ENCODE measurements at places on chromosomes 5 and 9. TPM values are rescaled to one million over a fixed set of nuclear protein-coding genes. Genes with fewer than 3 reads are reported as not detected.

DNA sequence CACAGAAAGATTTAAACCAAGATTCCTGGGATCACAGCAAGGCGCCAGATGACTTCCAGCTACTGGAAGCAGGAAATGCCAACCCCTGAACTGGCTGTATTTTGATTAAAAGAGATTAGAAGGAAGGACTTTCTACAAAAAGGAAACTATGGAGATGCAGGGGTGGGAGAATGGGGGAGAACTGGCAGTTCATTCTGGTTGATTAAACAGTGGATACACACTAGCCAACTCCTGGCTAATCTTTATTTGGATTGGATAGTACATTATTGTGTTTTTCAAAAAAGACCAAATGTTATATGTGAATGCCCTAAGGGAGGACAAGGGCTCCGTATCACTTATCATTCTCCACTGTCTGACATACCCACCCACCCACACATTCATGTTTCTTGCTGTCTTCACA lies 93.2 kb downstream of the CDO1 start:
- no peak for DNase-seq

DNA sequence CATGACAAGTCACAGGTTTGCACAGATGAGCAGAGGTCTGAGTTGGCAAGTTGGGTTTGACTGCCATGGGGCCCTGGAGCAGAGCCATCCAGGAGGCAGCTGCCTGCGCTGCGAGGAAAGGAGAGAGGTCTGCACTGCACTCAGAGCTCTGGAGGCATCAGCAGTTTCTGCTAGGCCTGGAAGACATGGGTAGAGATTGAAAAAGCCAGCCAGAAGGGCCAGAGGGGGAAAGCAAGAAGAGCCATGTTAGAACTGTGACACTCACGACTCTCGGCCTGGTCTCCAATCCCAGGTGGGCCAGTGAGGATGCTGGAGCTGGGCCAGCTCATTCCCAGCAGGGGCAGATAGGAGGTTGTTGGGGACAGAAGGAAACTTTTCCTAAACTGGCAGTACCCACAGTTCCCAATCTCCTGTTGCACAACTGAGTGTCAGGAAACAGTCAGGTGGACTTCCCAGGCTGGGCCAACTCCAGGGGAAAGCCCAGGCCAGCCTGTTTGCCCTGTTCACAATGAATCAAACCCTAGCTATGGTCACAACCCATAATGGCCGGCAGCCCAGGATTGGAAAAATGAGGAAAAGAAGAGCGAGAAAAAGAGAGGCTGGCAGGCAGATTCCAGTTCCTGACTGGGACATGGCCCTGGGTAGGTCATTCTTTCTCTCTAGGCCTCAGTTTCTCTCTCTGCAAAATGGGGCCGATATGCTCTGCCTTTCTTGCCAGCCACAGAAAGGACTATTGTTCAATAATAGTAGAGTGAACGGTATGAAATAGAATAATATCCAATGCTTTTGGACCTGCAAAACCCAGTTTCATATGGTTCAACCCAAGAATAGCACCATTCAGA lies 7.8 kb upstream of the ORM1 start:
- DNase-seq, result no peak

DNA sequence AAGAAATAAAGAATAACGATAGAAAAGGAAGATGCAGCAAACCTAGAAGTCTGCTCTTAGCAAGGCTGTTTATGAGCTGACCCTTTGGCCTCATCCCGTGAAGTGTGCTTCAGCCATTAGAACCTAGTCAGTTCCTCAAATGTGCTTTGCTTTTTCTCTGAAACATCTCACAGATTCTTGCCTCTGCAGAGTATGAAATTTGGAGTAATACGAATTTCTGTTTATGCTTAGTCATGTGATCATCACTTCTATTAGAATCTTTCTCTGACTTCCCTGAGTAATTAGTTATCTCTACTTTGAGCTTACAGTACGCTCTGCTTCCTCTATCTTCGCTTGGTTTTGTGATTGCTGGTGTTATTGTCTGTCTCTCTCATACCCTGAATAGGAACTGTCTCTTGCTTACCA lies 11.3 kb downstream of the CYSTM1 start:
- DNase-seq, result no peak

Gene FCN2
- not detected for total RNA-seq

Gene FOXD1
- 0.40 TPM for total RNA-seq

Gene CREB3
- 16.5 TPM for total RNA-seq

DNA sequence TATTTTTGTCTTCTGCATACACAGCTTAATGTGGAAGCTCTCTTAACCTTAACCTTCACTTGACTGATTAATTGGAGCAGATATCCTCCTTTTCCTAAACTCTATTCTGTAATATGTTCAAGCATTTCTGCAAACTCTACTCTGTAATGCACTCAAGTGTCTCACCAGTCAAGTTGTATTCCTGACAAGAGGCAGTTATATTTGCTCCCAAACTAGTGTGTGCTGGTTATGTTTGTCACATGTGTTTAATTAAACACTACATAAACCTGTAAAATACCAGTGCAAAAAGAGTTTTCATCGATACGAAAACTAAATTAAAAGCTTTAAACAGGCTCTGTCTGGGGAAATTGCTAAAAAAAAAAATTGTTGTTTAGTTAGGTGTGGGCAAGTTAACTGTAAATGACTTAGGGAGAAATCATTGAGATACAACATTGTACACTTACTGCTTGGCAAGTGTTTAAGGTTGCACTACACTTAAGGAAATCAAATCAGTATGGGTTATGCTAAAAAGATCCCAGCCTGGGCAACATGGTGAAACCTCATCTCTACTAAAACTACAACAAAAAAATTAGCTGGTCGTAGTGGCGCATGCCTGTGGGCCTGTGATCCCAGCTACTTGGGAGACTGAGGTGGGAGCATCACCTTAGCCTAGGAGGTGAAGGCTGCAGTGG lies 6.7 kb downstream of the FAF2 start:
- DNase-seq, result no peak

GRCh38 chr9:93200449-93200742 lies 16.5 kb downstream of the WNK2 start:
- DNase-seq, result no peak

Gene LURAP1L
- not detected for total RNA-seq

Gene TAF1L
- 0.02 TPM for total RNA-seq

Gene PARP8
- 0.31 TPM for total RNA-seq

Gene PCDHGA6
- total RNA-seq, result 0.11 TPM

- DNase-seq, result peak; percentile 18
Observed at GRCh38 chr9:70924895-70925547, 196.4 kb downstream of the TRPM3 start.

Gene FUT7
- total RNA-seq, result not detected

- no peak for DNase-seq
Observed at GRCh38 chr5:88374391-88374790, 105.7 kb upstream of the TMEM161B start.

Gene TEX48
- total RNA-seq, result not detected

DNA sequence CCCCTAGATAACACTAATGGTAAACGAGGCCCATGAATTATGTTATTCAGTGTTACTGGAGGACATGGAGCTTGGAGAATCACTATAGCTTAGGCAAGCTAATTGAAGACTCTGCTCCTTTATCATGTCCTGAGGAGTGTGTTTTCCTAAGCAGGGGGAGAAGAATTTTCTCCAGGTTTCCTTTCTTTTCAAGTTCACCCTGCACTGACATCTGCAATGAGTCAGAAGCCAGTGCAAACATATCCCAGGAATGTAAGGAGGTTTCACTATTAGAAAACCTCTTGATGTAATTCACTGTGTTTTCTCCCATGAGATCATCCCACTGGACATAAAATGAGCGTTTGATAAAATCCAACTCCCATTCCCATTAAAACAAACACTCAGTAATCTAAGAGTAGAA lies 75.6 kb downstream of the DMRT2 start:
- no peak for DNase-seq

- no peak for DNase-seq
Observed at GRCh38 chr5:56656846-56657726, 158.3 kb upstream of the MAP3K1 start.

DNA sequence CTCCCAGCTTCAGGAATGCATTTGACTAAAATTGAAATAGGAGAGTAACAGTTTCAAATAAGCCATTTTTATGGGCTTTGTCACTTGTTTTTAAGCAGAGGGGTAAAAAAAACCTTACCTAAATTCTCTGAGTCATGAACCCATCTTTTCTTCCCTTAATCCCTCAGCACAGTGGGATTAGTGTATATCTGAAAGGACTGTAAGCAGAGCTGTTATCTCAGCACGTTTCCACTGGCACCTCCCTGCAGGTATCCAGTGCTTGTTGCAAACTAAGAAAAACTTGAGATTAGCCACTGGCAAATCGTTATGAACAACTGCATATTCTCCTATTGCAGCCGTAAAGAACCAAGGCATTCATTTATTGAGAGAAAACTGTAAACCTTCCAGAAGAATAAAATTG lies 872.7 kb downstream of the EFNA5 start:
- DNase-seq, result no peak

GRCh38 chr9:76654051-76654461 lies 110.2 kb upstream of the PCA3 start:
- no peak for DNase-seq

GRCh38 chr5:77768978-77769377 lies 7.2 kb downstream of the TBCA start:
- DNase-seq, result no peak

Gene NMUR2
- total RNA-seq, result not detected

Gene KIF20A
- 52.6 TPM for total RNA-seq

DNA sequence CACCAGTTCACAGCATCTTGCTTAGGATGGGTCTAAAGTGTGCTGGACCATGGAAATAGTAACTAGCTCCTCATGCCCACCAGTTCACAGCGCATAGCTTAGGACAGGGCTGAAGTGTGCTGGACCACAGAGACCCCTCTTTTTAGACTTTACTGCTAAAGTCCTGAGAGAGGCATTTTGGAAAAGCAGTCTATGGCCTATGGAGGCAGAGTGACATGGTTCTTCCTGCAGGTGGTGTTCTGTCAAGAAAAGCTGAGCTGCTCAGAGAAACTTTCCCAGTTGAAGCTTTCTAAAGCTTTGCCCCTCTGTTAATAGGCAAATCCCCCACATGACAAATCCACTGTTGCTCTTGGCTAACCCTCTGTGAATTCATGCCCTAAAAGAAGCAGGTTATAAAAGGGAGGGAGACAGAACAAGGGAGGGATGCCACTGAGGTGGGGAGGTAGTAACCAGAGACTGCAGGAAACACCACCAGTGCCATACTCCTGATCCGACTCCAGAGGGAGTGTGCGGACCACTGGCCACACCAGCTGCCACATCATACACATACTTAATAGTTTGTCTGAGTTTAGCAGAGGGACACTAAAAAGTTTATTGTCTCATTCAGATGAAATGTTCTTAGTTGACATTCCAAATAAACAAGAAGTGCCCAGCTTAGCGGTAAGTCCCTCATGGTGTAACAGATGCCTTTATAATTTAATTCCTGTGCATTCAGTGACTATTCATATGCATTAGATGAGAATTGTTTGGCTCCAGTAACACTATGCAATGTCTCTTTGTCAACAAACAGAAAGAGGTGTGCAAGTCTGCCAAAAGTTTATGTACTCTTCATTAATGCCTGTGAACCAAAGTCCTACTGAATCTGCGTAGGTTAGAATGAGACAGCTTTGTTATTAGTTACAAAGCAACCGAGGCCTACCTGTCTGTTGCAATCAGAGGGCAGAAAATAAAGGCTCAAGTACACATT lies 236.2 kb upstream of the NFIL3 start:
- peak; percentile 56 for DNase-seq

GRCh38 chr9:85522459-85523092 lies 219.2 kb downstream of the AGTPBP1 start:
- DNase-seq, result no peak

DNA sequence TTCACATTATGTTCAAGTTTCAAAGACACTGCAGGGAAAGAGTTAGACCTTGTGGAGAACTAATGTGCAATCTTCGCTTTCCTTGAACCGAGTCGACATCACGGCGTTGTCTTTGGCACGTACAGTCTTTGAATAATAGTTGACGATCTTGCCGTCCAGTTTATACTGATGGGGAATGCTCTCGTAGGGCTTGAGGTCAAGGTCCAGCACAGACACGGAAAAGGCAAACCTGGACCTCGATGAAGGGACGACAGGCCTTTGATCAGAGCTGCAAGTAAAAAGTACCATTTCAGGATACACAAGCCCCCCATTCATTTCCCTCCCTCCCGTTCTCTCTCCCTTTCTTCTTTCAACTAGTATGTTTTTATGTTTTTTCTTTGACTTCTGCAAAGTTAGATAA lies 54.1 kb downstream of the IPPK start:
- DNase-seq, result no peak

Gene PCDHGA5
- 0.18 TPM for total RNA-seq
